Effector memory CD4-positive, alpha-beta T cell (primary cell): ENCODE measurements at places on chromosomes 5 and 9.

DNA sequence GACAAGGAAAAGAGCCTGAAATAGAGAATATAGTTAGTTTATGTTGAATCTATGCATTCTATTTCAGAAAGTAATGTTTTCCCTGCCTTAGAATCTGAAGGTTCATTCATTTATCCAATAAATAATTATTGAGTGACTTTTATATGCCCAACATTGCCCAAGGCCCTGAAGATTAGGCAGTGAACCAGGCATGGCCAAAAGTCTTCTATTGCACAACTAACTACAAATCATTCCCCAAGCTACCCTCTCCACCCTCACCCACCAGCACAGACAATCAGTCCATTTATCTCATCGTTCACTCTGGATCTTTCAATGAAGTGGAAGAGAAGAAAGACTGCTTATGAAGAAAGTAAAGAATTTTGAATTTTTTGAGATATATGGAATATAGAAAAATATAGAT, 268.4 kb downstream of the PLK2 start:
- no peak for DNase-seq

DNA sequence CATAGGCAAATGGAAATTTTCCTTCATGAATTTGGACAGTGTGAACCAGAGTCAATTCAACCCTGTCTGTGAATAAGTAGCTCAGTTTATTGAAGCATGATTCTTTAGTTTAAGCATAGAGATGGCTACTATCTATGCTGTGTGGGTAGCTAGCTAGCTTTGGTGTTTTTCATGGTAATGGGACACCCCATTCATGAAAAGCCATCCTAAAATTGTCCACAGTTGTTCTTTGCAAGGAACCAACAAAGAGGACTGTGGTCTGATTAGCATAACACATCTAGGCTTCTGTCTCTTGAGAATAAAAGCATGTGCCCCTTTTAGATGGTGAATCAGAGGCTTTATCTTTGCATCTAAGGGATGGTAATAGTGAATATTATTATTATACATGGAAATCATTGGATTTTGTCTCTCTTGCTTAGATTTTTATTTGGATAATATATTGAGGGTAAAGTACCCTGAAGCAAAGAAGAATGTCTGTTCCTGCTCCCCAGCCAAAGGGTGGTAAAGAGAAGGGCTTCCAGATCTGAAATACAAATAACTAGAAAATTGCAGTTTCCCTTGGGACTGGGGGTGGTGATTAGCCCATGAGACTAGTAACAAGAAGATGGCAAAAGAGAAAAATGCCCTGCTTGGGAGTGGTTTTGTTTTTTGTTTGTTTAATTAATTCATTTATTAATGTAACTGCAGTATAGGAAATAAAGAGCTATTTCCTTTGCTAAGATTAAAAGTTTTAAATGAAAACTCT, 624.2 kb upstream of the ZNF608 start:
- no peak for DNase-seq

DNA sequence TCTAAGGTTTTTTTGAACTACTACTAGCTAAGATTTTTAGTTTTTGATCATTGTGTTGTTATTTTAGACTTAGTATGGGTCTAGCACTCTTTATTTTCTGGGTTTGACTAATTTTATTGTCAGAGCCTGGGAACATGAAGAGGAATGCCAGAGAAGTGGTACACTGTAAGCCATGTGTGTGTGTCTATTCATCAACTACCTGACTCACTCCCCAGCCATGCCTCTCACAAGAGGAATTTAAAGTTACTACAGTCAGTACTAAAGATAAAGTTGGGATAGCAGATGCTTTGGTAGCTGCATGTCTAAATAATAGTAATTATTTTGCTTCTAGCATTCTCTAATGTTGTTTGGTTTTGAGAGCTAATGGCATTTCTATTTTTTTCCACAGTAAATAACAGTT, 264.8 kb downstream of the CSNK1G3 start:
- DNase-seq = no peak

- DNase-seq = peak; percentile 47
Observed at GRCh38 chr9:120877276-120878034, 467 bp upstream of the PHF19 start.

DNA sequence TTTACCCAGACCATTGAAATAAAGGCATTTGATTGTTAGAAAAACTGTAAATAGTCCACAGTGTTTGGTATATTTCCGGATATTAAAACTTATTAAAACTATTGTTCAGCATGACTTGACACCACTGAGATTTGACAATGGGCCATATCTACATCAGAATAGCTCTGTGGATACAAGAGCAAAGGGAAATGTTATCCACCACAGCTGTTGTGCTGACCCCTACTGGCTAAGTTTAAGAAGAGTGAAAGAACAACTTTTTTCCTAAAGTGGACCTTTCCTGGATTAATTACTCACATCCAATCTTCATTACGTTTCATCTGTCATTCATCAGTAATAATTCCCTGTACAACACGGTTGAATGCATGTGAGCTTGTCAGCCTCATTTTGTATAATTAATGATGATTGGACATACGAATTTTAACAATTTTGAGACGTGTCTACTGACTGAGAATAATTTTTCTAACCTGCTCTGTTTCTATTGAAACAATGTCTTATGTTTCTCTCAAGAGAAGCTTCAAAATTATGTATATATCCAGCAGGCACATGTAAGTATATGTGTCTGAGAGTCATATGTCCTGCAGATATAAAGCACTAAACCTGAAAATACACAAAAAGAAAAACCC, 1952.6 kb downstream of the MAT2B start:
- DNase-seq = no peak

- no peak for DNase-seq
Observed at GRCh38 chr9:37174247-37174646, 53.9 kb downstream of the ZCCHC7 start.
